Left ventricle myocardium superior (tissue), 1 donor: ENCODE measurements at places on chromosomes 16 and 17. TPM values are rescaled to one million over a fixed set of nuclear protein-coding genes. Genes with fewer than 3 reads are reported as not detected.

DNA sequence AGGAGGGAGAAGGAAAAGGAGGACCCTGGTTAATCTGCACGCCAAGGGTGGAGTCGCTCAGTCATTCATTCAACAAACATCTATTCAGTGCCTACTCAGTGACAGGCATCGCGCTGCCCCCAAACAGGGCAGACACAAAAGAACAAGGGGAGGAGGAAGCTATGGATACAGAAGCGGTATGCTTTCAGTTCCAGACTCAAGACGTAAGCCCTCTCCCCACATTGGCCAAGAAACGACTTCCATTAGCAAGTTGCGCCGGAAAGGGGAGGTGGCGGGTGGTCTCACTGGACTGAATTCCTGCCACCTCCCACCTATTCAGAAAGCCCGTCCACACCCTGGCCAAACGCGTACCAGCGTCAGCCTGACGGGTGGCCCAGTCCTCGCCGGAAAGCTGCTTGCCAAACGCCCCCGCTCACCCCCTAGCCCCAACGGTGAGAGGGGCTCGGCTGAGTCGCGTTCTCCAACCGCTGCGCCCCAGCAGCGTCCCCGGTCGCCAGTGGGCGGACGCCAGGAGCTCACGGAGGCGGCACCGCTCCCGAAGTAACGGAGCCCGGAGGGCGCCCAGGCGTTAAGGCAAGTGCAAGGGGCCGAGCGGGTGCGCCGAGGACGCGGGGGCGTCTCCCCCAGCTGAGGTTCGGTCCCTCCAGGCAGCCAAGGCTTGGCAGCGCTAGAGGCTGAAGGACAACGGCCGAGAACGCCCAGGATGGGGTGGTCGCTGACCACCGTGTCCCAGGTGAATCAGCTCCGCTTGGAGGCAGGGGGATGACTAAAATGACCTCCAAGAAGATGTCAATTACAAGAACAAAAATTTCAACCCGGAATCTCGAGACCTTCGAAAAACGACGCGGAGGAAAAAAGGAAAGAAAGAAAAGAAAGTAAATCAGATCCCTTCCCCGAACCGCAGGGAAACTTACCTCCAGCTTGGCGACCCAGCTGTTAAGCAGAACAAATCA is 470.7 kb downstream of the SOX9 start:
- DNase-seq, result peak; percentile 29

Gene CCDC78
- total RNA-seq, result 0.50 TPM

Gene SLC5A11
- not detected for total RNA-seq

Gene CYBA
- 48.6 TPM for total RNA-seq

DNA sequence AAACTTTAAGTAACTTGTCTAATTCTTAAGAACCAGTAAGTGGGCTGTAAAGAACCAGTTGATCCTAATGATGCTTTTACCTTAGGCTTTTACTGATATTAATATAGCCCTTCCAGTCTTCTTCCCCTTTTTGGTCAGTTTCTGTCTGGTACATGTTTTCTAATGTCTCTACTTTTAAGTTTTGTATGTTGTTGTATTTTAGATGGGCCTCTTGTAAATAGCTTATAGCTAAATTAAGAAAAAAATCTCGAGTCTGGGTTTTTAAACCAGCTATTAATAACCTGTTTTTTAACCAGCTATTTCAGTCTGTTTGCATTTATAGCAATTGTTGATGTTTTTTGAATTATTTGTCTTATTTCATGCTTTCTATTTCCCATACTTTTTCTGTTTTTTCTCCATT is 79.0 kb downstream of the PITPNC1 start:
- DNase-seq, result no peak

Gene TBC1D3G
- total RNA-seq, result not detected

Gene TGFB1I1
- 13.6 TPM for total RNA-seq

- no peak for DNase-seq
Measured at GRCh38 chr16:88359008-88359407, 23.8 kb upstream of the ZNF469 start.

DNA sequence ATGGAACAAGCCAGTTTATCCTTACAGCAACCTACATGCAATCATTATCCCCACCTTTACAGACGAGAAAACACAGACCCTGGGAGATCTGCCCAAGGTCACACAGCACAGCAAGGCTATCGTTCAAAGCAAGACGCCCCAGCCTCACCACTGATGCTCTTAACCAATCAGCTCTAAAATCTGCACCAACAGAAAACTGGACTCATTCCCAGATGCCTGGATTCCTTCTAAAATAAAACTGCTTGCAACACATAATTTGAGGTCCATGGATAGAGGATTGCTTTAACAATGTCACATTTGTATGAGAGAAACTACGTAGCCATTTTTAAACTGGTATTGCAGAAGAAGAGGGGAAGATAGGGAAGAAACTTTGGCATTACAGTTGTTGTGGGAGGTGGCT is 6.8 kb downstream of the COTL1 start:
- DNase-seq, result no peak

GRCh38 chr17:53630638-53631037 is 192.1 kb upstream of the KIF2B start:
- DNase-seq, result no peak

GRCh38 chr16:28324887-28325279 is 32.6 kb downstream of the SBK1 start:
- no peak for DNase-seq

GRCh38 chr17:44602970-44603369 is 45.7 kb downstream of the FZD2 start:
- no peak for DNase-seq

- no peak for DNase-seq
Measured at GRCh38 chr17:77313831-77314230, 173.1 kb downstream of the SEC14L1 start.

Gene SECTM1
- 5.5 TPM for total RNA-seq

Gene TTLL6
- total RNA-seq, result not detected

Gene PERCC1
- total RNA-seq, result 0.27 TPM

DNA sequence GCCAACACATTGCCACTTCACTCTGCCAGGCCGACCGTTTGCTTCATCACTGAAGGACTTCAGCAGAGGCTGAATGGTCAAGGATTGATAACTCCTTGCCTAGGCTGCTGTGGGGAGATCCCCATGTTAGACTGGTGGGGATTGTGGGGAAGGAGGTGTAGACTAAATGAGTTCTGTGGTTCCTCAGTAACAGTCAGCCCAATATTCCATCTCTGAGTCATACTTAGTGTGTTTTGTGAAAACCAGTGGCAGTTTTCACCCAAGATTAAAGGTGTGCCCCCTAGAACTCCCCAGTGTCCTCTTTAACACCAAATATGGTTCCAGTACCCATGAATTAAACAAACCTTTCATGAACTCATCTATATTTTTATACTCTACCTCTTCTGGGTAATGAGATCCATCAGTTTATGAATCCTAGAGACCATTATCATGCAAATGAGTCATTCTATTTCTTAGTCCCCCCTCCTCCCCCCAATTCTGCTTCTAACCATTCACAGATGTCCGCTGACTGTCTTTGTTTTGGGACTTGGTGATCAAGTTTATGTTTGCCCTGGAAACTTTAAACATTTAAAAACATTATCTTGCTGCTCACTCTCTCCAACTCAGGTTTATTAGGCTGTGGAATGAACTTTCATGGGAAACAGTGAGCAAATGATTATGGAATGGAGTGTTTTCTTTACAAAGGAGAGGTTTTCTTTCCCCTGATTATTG is 66.8 kb upstream of the GAS7 start:
- DNase-seq, result no peak

Gene ZFP1
- total RNA-seq, result 6.7 TPM

GRCh38 chr17:81902653-81903414 is 796 bp downstream of the NPB start:
- no peak for DNase-seq

Gene CPHXL2
- not detected for total RNA-seq

DNA sequence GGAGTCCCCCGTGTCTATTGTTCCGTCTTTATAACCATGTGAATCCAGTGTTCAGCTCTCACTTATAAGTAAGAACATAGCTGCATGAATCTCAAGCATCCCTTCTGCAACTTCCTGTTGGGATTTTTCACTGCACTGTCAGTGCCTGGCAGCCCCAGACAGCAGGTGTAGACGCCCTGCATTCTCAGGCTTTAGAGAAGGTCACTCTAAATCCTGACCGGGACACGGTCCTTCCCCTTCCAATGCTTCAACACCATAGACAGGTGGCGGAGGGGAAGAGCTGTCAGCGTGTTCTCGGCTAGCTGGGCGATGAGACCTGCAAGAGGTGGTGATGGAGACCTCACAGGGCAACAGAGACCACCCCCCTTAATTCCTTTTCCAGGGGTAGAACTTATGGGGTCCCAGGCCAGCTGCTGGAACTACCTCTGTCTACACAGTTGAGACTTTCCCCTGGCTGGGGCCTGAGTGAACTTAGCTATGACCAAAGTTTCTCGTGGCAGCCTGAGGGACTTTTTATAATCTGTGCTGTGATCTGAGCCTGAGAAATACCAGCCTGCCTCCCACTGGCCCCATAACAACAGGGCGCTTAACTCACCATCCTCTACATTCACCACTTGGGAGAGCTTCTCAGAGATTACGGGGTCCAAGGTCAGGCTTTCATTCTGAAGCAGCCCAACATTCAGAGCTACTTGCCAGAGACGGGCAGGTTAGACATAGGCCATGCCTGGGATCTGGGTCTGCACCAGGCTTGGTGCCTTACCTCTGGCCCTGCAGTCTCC is 143.2 kb upstream of the TNRC6C start:
- no peak for DNase-seq

- DNase-seq, result no peak
Measured at GRCh38 chr17:35361027-35361426, 12.4 kb downstream of the SLFN11 start.

GRCh38 chr16:70395345-70395901 is 43.5 kb downstream of the ST3GAL2 start:
- DNase-seq, result peak; percentile 80

GRCh38 chr17:50539762-50540559 is 7.0 kb upstream of the SPATA20 start:
- DNase-seq, result no peak

- no peak for DNase-seq
Measured at GRCh38 chr16:24163935-24164334, 92.2 kb upstream of the CACNG3 start.

GRCh38 chr16:54140057-54140787 is 146.4 kb downstream of the IRX3 start:
- no peak for DNase-seq

DNA sequence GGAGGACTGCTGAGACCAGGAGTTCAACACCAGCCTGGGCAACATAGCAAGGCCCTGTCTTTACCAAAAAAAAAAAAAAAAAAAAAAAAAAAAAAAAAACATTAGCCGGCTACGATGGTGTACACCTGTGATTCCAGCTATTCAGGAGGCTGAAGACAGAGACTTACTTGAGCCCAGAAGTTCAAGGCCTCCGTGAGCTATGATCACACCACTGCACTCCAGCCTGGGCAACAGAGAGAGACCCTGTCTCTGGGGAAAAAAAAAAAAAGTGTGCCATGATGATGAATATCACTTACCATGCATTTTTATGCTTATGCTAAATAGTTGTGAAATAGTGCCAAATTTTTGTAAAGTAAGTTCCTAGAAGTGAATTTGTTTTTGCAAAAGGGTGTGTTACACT is 197.0 kb downstream of the LGALS9B start:
- no peak for DNase-seq

DNA sequence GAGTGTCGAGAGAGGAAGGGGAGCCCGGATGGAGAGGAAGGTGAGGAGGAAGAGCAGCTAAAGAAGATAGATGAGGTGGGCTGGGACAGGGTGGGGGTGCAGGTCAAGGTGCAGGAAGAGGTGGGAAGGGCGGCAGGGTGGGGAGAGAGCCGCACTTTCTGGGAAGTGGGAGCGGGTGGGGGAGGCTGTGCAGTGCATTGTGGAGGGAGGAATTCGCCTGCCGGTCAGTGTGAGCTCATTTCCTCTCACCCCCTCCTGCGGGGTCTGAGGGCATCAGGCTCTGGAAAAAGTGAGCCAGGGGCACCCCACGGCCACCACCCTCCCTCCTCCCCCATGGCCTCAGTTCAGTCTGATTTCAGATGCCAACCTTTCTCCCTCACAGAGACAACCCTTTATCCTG is 2.5 kb upstream of the ARHGAP23 start:
- DNase-seq, result no peak

- DNase-seq, result no peak
Measured at GRCh38 chr17:48912476-48912875, 4.3 kb downstream of the UBE2Z start.

GRCh38 chr17:70716551-70716950 is 547.2 kb downstream of the KCNJ2 start:
- no peak for DNase-seq

Gene UMOD
- not detected for total RNA-seq

DNA sequence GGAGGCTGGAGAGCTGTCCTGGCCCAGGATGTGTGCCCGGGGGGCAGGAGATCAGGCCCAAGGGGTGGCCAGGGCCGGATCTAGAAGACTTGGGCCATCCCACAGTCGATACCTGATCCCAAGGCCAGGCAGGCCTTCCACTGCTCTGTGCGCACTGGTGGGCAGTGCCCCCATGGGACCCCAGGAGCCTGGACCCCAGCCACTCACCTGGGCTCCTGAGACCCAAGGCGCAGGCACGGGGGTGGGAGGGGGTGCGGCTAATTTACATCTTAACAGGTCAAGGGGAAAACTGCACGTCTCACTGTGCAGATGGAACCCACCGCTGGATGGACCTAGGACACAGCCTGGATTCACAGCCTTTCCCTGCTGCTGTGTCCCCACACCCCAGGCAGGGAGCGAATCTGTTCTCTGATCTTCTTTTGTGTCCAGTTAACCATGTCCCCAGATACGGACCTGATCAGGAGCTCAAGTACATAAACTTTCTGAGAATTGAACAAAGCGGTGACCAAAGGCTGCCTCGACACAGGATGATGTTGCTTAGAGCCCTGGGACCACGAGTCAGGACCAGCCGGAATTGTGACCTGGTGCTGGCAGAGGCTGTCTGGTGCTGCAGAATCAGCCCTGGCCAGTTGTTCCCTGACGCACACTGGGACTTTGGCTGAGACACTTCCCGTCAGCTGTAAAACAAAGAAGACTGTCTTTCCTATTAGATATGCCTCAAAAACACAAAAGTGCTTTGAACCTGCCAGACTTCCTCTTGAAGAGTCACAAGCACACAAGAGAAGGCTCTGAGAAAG is 60.6 kb downstream of the TNFRSF13B start:
- DNase-seq, result peak; percentile 25

- DNase-seq, result no peak
Measured at GRCh38 chr17:37025847-37026530, 77.2 kb downstream of the AATF start.

DNA sequence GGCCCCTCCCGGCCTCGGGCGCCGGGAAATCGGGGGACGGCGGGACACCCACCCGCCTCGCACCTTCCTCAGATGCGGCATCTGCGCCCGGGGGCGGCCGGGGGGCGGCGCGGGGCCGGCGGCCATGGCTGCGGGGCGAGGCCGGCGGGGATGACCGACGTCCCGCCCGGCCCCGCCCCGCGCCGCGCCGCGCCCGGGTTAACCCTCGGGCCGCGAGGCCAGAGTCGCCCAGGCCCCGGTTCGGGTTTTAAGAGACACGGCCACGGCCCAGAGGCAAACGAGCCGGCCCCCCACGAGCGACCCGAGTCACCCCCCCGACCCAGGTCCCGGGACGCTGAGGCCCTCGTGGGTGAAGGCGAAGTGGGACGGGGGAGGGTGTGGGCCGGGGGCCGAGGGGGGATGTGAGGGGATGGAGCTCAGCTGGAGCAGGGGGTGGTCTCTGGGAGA is at the start of gene RGS11:
TSS of gene RGS11 (minus strand) at position 159 of the 447 bp plus-strand sequence. CDS start at position 126, 33 bp downstream.
- peak; percentile 60 for DNase-seq
